ENCODE measurements at places on chromosomes 7 and 10.

- no peak for DNase-seq
These were observed 61.3 kb downstream of the GALNT17 start for GRCh38 chr7:71193099-71193810.

DNA sequence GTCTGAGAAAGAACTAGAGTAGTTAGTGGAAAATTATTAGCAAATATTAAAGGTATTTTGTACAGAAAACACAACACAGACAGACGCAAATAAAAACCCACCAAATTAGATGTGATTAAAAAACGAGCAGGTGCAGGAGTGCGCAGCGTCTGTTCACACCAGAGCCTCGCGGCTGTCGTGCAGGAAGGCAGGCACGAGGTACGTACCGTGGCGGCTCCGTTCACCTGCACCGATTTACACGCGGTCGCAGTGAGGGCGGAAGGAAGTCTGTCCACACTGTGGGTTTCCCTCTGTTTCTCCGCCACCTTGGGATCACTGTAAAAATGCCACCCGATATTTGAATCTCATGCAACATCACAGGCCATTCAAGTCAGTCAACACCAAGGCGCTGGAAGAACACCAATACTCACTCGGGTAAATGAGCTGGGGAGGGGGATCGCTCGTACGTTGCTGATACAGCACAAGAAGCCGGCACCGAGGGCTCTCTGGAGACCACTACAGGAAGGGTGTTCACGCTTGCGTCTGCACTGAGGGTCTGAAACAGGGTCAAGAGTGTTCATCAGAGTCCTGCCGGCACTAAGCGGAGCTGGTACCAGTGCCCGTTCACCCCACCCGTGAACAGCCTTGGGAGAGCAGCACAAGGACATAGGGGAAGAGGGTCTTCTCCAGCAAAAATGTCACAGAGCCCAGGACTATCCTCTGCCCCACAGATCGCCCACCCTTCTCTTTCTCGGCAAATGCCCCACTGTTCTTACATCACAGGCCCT lies 116.8 kb downstream of the LARP4B start:
- no peak for DNase-seq

- no peak for DNase-seq
These were observed 78.8 kb downstream of the INPP5A start for GRCh38 chr10:132616170-132616995.

DNA sequence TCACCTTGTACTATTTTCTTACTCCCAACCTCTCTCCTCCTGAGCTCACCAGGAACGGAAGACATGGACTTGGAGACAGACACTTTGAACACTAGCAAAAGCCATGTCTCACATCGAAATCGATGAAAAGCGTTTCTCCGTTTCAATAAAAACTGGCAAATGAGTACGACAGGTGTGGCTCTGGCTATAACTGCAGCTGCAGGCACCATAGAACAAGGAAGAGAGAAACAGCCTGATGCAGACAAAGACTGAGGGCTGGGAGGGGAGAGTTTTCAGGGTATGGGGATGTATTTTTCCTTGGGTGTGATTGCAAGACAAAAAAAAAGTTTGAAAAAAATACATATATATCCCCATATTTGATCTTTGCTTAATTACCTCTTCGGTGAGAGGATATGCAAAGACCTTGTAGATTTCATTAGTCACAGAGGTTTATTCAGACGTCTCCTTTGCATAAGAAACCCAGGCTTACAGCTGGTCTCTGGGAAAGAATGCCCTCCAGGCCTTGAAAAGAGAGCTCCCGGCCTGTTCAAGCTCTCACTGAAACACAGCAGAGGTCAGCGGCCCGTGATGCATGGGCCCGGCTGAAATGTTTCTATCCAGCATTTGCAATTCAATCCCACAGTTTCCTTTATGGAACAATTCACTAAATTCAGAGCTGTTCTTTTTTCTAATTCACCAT lies 63.1 kb downstream of the TLL2 start:
- DNase-seq: no peak

GRCh38 chr10:93566435-93567276 lies at the start of gene FFAR4:
TSS of gene FFAR4 (plus strand) at chr10:93566665. CDS start at chr10:93566721, 56 bp downstream.
- DNase-seq: no peak

GRCh38 chr7:38817526-38817925 lies 91.5 kb downstream of the VPS41 start:
- DNase-seq: no peak

DNA sequence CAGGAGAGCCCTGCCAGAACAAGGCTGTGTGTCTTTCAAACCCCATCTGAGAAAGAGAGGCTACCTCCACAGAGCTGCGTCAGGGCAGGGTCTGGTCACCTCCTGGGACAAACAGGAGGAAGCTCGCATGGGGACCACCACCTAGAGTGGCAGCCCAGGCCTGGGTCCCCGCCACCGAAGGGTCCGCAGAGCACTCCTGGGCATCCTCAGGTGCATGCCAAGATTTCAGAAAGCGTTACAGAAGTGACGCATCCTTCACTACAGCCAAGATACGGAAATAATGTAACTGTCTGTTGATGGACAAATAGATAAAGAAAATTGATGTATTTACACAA lies 42.6 kb downstream of the GSDME start:
- DNase-seq: no peak

GRCh38 chr7:145511004-145511403 lies 605.6 kb upstream of the CNTNAP2 start:
- no peak for DNase-seq

GRCh38 chr10:93224005-93224779 lies 150.5 kb downstream of the CYP26A1 start:
- no peak for DNase-seq

- no peak for DNase-seq
These were observed 161.1 kb upstream of the ZMIZ1 start for GRCh38 chr10:78907551-78908211.

GRCh38 chr10:124162774-124163354 lies 69.5 kb upstream of the CHST15 start:
- DNase-seq: no peak

- no peak for DNase-seq
These were observed 118.5 kb downstream of the GLRX3 start for GRCh38 chr10:130254662-130255061.

- DNase-seq: no peak
These were observed 298.6 kb upstream of the KIAA1217 start for GRCh38 chr10:23910291-23910690.

- no peak for DNase-seq
These were observed 204.3 kb downstream of the SFMBT2 start for GRCh38 chr10:7206412-7207100.

- DNase-seq: no peak
These were observed 91.4 kb upstream of the NPVF start for GRCh38 chr7:25319707-25320106.

- DNase-seq: no peak
These were observed 221.5 kb upstream of the GHITM start for GRCh38 chr10:83917537-83918506.

DNA sequence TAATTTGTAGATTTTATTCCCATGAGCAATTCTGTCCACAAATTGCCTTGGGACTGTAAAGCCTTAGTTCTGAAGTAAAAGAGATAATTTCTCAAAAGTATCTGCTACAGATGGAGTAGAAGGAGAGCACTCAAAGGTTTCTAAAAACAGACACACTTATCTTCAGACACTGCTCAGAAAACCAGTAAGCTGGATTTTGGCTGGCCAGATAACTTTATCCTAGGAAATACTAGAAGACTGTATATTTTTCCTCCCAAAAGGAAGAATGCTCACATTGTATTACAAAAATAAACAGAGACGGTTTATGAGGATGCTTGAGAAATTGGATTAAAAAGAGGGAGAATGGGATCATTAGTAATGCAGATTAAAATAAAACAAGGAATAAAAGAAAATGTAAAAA lies 178.0 kb upstream of the IGFBP3 start:
- no peak for DNase-seq

GRCh38 chr10:26987851-26988250 lies 112.4 kb downstream of the ANKRD26 start:
- no peak for DNase-seq

- DNase-seq: no peak
These were observed 184.7 kb upstream of the FZD1 start for GRCh38 chr7:91079487-91079886.

GRCh38 chr10:78976825-78977755 lies 91.7 kb upstream of the ZMIZ1 start:
- no peak for DNase-seq

DNA sequence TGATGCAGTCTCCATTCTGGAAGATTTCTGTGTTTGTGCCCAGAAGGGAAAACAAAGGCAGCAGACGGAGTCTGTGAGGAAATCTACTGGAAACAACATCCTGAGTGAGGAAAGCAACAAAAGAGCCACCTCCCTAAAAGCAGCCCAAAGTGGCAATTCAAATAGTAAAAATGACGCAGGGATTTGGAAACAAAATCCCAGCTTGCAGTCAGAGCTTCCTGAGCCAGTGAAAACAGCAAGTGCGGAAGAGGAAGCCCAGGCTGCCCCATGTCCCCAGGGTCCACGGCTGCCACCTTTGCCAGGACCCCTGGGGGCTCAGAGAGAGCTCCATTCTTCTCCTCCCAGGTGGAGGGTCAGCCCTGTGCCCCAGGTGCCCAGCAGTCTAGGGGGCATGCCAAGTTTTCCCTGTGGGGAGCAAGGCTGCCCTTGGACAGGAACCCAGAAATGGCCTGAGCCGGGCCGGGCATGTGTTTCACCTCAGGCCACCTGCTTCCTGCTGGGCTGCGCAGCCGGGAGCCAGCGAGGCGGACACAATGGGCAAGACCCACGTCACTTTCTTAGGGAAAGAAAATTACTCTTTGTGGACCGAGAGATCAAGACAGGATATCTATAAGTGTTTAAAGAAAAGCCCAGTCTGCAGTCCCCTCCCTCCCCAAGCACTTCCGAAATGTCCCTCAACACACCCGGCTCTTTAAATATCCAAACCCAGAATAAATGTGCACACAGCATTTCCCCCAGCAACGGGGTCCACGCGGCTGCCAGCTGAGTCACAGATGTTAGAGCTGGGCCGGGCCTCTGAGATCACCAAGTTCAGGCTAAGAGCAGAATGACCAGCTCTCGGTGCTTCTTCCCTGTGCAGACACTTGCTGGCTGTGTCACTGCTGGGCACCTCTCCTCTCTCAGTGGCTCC lies 231.1 kb downstream of the ARHGAP12 start:
- no peak for DNase-seq

DNA sequence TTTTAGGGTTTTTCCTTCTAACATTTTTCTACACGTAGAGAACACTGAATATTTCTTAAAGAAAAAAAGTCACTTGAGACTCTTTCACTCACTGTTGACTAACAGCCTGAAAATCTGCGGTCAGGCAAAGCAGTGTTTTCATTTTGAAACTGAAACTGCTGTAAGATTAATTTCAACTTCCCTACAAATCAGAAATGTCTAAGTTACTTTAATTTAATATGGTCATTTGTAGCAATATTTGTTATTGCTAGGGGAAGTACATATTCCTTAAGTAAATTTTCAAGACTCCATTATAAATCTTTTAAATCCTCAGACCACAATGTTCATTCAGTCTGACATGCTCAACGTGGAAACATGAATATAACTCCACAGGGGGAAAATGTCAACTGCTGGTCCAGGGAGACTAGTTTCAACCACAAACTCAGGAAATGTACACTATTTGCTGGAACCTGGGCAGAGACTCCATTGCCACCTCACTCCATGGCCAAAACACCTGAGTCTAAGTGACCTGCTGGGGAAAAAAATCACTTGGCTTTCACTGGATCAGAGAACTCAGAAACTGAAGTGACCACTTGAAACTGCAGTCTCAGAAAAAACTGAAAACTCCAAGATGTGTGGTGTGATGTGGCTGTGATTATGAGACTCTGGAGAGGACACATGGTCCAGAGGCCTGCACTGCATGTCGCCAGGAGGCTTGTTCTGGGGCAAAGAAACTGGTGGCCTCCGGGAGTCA lies 161.2 kb downstream of the TAX1BP1 start:
- DNase-seq: no peak

DNA sequence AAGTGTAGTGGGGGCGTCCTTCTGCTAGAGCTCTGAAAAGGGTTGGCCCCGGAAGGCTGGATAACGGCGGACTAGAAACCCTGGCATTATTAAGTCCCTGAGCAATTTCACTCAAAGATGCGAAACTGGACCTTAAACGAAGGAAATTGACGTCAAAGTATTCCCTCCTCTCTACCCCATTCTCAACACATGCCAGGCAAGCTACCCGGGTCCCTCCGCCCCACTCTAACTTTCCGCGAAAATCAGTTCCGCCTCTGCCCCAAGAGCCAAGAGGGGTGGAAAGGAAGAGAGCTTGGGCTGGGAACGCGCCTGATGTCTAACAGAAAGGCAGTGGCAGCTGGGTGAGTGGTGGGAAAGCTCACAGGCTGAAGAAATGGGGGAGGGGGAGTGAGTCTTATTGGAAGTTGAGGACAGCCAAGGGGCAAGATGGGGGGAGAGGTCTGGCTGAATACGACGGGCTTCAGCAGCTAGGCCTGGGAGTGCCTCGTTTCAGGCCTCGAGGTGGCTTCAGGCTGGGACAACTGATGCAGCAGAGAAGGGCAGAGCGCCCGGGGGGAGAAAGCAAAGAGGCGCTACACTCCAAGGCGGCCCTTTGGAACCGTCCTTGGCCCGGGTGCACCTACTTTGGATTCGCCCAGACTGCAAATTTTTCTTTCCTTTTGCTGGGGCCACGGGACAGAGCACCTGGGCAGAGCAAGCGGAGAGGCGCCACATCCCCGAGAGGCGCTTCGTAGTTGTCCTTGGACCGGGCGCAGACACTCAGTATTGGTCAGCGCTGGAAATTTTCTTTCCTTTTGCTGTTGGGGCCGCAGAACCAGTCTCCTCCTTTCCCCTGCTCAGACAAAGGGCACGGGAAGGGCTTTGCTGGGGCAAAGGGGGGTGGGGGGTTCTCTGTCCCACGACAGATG lies 2.0 kb upstream of the FEZF1 start:
- DNase-seq: no peak

DNA sequence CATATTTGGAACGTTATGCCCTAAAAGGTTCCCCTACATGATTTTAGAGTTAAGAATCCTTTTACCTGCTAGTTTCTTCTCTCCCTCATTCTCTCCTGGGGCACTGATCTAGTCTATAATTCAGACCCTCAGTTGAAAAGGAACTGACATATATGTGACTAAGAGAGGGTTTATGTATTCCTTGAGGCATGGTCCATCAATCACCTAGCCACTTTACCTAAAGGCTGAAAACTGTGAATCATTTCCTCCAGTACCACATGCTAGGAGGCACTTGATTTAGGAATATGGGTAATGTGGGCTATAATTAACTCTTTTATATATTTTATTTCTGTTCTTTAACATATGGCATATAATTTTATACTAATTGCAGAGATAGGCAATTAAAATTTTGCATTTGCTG lies 303.5 kb downstream of the BBS9 start:
- no peak for DNase-seq

GRCh38 chr10:132460071-132460470 lies 63.1 kb downstream of the PWWP2B start:
- no peak for DNase-seq

GRCh38 chr10:16586358-16587138 lies 64.9 kb upstream of the C1QL3 start:
- no peak for DNase-seq
